ENCODE measurements at places on chromosomes 12 and 14. TPM values are rescaled to one million over a fixed set of nuclear protein-coding genes. Genes with fewer than 3 reads are reported as not detected.

DNA sequence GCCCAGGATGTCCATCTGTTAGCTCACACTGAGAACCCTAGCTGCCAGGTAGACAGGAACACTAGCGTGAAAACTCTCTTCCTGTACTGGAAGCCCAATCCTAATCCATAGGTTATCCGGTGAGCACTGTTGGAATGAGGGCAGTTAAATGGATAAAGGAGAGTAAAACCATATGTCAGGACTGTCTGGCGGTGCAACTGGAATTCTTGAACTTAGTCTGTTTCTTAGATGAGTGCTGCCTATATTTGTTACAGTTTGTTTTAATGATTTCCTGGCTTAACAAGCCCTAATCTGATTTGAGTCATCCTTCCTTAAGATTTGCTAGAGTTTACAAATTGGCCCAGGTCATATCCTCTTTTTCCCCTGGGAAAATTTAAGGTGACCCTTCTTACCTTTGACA, 104.7 kb downstream of the ANO4 start:
- H3K4me3 ChIP-seq, result no peak overlapping the region
- H3K4me1 ChIP-seq, result no peaks in the 10 kb centered on the region
- no peak overlapping the region for H3K27ac ChIP-seq
- H3K36me3 ChIP-seq, result no peaks in the 10 kb centered on the region
- H3K27me3 ChIP-seq, result no peaks in the 10 kb centered on the region

- H3K4me1 ChIP-seq, result peaks cover 58% of the 10 kb centered on the region
- no peak for DNase-seq
- no peak overlapping the region for H3K4me3 ChIP-seq
- no peaks in the 10 kb centered on the region for H3K36me3 ChIP-seq
Measured at GRCh38 chr14:67943947-67944346, 124.4 kb downstream of the RAD51B start.

DNA sequence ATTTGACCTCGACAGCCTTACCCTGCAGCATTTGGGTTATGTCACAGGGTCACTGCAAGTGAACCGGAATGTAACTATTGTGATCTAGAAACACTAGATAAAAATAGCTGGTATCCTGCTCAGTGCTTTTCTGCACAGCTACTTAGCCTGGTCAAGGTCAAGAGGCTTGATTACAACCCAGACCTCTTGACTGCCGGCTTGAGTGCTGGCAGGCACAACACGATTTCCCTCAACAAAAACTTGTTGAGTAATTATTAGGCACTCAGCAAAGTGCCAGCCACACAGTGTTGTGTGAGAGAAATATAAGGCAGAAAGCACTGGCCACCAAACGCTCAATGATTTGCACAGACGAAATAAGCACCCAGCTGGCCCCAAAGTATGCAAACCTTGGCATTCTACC, 156.7 kb downstream of the NUAK1 start:
- no peaks in the 10 kb centered on the region for H3K36me3 ChIP-seq
- DNase-seq, result no peak
- no peak overlapping the region for H3K27ac ChIP-seq
- H3K27me3 ChIP-seq, result no peaks in the 10 kb centered on the region
- H3K4me1 ChIP-seq, result peaks cover 19% of the 10 kb centered on the region
- no peak overlapping the region for H3K4me3 ChIP-seq

Gene COX8C
- not detected for total RNA-seq

DNA sequence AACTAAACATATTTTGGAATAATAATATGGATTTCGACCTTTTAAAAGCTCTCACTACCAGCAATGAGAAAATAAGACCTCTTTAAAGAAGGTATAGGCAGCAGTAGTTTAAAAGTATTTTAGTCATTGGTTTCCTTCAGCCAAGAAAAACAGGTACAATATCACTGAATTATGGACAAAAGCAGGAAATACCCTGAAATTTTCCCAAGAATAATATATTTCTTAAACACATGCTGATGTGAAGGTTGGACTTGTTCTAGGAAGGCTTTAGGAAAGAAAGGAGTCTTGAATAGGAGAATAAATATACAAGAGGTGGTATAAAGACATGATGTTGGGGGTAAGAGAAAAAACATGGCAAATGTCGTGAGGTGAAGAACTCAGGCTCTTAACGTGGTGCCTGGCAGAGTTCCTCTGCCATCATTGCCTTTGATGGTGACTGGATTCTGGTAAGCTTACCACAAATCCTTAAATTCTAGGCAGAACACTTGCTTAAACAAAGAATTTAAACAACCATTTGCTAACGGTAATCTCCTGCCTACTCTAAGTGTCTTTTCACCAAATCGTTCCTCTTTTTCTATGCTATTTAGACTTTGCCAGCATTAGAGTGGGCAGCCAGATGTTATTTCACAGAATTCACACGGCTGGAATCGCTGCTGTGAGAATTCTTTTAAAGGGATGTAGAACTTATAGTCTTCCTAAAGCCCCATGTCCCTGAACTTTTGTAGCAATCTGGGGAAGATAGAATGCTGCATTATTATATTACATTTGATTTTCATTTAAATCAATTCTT, 11.9 kb upstream of the NUDT4 start:
- H3K27ac ChIP-seq, result no peak overlapping the region
- H3K4me1 ChIP-seq, result peaks cover 8% of the 10 kb centered on the region
- DNase-seq, result no peak
- H3K27me3 ChIP-seq, result no peaks in the 10 kb centered on the region
- no peak overlapping the region for H3K4me3 ChIP-seq

Data from osteocyte (in vitro differentiated cells).